ENCODE measurements at places on chromosomes 7 and 10.

GRCh38 chr7:39271402-39271801 lies 293.7 kb downstream of the POU6F2 start:
- DNase-seq, result no peak

GRCh38 chr7:99290980-99291607 lies 18.5 kb downstream of the MYH16 start:
- DNase-seq, result no peak

- peak; percentile 51 for DNase-seq
Measured at GRCh38 chr10:118868589-118868988, 113.8 kb upstream of the CACUL1 start.

GRCh38 chr10:110863361-110863760 lies 8.4 kb upstream of the PDCD4 start:
- DNase-seq, result no peak

GRCh38 chr7:107069457-107069856 lies 25.0 kb downstream of the PRKAR2B start:
- DNase-seq, result no peak

- no peak for DNase-seq
Measured at GRCh38 chr10:74733612-74734011, 92.8 kb upstream of the KAT6B start.

DNA sequence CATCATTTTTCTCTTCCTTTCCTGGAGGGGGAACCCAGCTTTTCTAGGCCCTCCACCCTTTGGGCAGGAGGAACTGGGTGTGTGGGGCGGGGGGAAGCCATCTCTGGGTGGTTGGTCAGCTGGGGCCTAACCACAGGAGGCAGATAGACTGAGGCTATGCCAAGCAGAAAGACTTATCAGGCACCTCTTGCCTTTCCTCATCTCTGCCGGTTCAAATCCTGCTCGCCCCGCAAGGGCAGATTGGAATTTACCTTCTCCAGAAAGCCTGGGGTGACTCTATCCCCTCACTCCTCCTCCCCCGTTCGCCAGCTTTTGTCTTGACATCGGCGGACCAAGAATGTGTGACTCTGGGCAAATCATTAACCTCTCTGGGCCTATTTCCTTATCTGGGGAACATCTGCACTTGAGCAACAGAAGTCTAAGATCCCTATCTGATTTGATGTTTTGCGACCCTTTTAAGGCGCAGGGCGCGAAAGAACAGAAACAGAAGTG lies 584 bp upstream of the GARS1 start:
- peak; percentile 34 for DNase-seq

DNA sequence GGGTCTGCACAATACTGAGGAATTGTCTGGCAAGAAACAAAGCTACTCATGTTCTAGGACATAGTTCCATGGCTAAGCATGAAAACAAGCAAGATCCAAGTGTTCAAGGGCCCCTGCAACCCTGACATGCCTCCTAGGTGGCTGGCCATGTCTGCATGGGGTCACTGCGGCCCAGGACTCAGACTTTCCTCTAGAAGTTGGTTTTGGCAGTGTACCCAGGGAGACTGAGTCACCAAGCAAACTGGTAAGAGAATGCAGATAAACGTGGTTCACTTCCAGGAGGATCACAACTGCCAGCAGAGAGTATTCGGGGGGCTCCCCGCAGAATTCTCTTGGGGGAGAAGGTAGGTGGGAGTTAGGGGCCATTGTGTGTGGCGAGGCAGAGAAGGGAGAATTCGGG lies 7.4 kb upstream of the PFKFB3 start:
- DNase-seq, result no peak

- DNase-seq, result peak; percentile 31
Measured at GRCh38 chr7:131327049-131327625, 539 bp upstream of the MKLN1 start.

GRCh38 chr10:11678074-11678793 lies 63.9 kb upstream of the ECHDC3 start:
- peak; percentile 58 for DNase-seq

DNA sequence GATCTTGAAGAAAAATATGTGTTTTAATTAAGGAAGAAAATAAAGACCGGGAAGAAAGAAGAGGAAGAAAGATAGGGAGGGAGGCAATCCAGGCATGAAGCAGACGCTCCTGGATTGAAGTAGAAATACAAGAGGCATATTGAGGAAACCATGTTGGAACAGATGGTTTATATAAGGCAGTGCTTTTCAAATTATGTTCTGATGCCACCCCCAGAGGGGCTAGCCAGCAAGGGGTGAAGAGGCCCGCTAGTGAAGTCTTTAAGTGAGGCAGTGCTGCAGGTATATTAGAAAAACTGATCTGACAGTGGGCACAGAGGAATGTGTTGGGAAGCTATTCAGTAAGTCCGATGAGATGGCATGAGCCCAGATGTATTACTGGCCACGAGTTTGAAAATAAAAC lies 40.1 kb downstream of the REEP3 start:
- DNase-seq, result no peak

DNA sequence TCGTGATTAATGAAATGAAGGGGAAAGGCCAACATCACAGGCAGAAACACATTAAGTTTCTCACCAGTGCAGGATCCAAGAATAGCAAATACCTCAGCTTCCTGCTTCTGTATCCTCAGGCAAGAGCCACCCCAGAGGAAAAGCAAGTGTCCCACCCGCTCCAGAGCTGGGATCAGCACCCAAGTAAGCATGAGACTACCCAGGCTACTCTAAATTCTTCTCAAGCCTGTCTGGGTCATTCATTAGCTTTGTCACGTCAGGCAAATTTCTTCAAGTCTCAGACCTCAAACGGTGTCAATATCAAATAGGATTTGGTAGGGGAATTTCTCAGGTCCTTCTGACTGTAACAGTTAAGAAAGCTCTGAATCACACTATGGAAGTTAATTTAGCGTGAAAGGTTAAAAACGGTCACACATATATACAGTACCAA lies 59.0 kb downstream of the GNA12 start:
- DNase-seq, result no peak

GRCh38 chr10:112232670-112233069 lies 49.1 kb upstream of the GPAM start:
- no peak for DNase-seq

- no peak for DNase-seq
Measured at GRCh38 chr10:13823096-13823708, 236.4 kb downstream of the PRPF18 start.

DNA sequence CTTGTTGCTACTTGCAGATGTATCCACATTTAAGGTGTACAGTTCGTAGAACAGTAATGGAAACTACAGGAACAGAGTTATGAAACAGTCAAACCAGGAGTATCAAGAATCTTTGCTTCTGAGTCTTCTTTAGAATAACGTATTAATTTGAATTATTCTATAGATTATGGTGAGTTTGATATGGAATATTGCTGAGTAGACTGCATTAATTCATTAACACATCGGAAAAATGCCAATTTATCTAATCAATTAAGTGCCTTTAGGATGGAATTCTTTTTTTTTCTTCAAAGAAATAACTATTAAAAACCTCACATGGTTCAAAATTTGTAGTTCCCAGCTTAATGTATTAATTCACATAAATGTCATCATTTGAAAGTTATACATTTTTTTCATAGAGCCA lies 3.8 kb downstream of the TFAM start:
- DNase-seq, result no peak

- DNase-seq, result peak; percentile 53
Measured at GRCh38 chr10:63206997-63207811, 74.1 kb downstream of the NRBF2 start.

DNA sequence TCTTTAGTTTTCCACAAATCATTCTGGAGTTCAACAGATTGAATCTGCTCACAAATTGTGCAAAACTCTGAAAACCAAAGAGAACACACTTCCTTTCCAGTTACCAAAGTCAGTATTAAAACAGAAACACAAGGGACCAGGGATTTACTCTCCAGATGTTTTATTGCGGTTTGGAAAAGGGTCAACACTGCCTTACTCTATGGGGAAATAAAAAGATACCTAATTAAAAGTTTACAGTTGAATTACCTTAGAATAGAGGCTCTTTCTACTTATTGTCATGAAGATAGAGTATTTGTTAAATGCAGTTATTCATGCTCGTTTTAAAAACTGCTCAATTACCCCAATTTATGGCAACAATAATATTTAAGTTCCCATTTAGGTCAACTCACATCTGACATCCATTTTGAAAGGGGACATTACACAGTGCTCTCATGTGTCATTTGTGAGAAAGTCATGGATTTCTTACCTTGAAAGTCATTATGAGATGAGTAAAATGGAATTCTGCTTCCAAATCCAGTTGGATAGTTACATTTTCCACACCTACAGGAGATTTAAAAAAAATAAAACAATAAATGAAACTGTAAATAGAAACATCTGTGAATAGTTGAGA lies 8.4 kb downstream of the LAMB1 start:
- no peak for DNase-seq

DNA sequence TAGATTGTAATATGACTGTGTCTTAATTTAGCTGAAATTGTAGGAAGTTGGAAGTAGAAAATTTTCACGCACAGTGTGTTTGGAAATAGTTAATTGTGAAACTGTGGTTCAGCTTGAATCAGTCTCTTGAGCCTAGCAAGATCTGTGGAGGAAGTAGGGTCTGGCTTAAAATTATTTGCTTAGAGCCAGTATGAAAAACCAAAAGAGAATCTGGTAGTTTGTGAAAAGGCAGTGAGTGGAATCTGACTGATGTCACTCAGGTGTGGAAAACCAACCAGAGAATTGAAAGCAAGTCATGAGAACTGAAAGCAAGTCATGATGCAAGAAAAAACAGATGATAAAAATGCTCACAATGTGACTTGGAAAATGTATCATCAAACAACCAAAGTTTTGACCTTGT lies 11.5 kb downstream of the LIPJ start:
- no peak for DNase-seq

DNA sequence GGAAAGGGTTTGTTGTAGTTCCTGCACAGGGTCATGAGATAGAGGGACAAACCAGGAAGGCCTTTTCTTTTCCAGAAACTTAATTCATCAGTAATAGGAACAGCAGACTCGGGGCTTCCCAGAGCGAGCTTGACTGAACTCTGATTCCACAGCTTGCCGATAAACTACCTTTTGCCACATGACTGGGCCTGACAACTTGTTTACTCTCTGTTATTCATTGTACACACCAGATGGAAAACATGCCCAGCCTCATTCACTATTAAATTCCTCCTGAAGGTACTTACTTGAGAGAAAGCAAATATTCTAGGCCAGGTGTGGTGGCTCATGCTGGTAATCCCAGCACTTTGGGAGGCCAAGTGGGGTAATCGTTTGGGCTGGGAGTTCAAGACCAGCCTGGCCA lies 77.1 kb upstream of the FGFR2 start:
- DNase-seq, result no peak

DNA sequence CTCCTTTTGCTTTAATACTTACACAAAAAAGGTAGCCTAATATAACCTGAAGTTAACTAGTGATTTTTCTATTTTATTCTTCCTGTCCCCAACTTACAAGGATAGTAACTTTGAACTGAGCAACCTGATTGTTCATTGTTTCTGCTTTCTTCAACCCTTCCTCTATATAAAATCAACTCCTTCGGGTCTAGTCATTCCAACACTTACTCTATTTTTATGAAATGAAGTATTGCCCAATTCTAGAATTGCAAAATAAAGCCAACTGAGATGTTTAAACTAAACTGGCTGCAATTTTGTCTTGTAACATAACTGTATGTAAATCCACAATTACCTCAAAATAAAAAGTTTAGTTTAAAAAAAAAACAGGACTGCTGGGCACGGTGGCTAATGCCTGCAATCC lies 20.3 kb upstream of the DNA2 start:
- no peak for DNase-seq

- DNase-seq, result no peak
Measured at GRCh38 chr7:155358066-155358947, 60.6 kb downstream of the INSIG1 start.

DNA sequence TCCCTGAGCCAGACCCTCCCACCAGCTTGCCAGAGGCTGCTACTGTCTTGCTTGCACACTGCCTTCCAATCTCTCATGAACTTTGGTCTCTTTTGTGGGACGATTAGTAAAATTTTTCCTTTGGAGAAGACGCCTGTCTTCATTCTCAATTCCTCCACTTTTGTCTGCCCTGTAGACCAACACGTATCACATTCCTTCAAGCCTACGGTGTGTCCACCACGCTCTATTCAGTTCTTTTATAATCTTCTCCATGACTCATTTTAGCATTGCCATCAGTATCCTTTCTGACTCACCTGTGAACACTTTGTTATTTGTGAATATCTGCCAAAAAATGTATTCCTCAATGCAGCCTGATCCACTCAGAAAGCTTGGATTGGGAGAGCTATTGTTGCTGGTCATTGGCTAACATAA lies 1.4 kb downstream of the GIMAP5 start:
- peak; percentile 57 for DNase-seq

DNA sequence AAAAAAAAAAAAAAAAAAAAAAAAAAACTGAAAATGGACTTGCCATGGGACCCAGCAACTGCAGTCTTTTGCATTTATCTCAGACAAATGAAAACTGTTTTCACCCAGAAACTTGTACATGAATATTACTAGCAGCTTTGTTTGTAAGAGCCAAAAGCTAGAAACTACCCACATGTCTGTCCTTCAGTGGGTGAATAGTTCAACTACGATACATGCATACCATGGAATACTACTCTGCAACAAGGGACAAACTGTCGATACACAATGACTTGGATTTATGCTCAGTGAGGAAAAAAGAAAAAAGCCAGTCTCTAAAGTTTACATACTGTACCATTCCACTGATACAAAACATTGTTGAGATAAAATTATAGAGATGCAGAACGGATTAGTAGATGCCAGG lies 195.6 kb downstream of the KIAA1217 start:
- no peak for DNase-seq

DNA sequence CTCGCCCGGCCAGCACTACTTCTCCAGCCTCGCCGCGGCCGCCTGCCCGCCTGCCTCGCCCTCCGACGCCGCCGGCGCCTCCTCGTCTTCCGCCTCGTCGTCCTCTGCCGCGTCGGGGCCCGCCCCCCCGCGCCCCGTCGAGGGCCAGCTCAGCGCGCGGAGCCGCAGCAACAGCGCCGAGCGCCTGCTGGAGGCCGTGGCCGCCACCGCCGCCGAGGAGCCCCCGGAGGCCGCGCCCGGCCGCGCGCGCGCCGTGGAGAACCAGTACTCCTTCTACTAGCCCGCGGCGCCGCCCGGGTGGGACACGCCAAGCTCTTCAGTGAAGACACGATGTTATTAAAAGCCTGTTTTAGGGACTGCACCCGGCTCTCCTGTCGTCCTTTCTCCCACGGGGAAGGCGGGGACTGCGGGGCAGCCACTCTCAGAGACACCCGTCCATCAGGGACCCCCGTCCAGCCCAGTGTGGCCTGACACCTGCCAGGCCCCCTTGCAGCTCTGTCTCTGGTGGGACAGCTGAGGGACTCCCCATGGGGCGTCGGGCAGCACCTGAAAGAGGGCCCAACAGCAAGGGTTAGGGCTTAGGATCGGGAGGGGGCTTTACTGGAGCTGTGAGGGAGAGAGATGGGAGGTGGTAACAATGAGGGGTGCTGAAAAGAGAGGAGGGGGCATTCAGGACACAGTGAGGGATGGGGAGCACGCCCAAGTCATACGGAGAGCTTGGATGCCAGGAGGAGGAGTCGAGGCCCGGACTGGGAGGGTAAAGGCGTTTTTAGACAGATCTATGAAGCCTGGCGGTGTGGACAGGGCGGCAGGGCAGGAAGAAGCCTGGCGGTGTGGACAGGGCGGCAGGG lies 34.7 kb downstream of the SPDYE6 start:
- no peak for DNase-seq

GRCh38 chr7:30563326-30563942 lies 31.2 kb upstream of the GARS1 start:
- no peak for DNase-seq

Measured in activated CD4-positive, alpha-beta T cell treated with anti-CD3 and anti-CD28 coated beads, Interleukin-2, amount 50 U/mL, for 16 hours (primary cell).